ENCODE measurements at places on chromosomes 1 and 21. TPM values are rescaled to one million over a fixed set of nuclear protein-coding genes. Genes with fewer than 3 reads are reported as not detected.

RBM11 gene
- 2.2 TPM for total RNA-seq

FAM177B gene
- total RNA-seq: not detected

TFF3 gene
- total RNA-seq: not detected

OR2L2 gene
- not detected for total RNA-seq

GBP7 gene
- 0.28 TPM for total RNA-seq

SEMA6C gene
- 1.7 TPM for total RNA-seq

S100A8 gene
- not detected for total RNA-seq

- DNase-seq: no peak
- peaks cover under 1% of the 10 kb centered on the region for H3K4me1 ChIP-seq
- H3K4me3 ChIP-seq: no peak overlapping the region
- no peak overlapping the region for H3K27ac ChIP-seq
- H3K36me3 ChIP-seq: no peaks in the 10 kb centered on the region
Measured at GRCh38 chr1:199313444-199313843, 674.6 kb downstream of the PTPRC start.

- peaks cover 2% of the 10 kb centered on the region for H3K27me3 ChIP-seq
- no peaks in the 10 kb centered on the region for H3K36me3 ChIP-seq
- H3K4me1 ChIP-seq: no peaks in the 10 kb centered on the region
Measured at GRCh38 chr1:78549891-78550290, 59.1 kb downstream of the PTGFR start.

DNA sequence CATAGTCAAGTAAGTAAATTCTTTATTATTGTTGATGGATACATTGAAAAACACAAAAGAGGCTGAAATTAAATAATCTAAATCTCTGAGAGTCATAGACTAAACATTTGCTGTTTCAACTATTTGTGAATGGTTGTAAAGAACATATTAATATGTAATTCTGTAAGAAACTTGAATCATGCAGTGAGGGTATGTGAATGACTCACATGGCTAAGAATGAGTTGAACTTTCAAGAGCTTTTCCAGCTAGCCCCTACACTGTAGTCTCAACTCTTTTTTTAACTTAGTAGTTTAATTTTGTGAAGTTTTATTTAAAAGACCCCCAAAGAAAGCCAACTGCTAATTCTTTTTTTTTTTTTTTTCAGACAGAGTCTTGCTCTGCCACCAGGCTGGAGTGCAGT lies 588.1 kb downstream of the DPYD start:
- H3K4me1 ChIP-seq: no peaks in the 10 kb centered on the region
- H3K4me3 ChIP-seq: no peak overlapping the region
- H3K36me3 ChIP-seq: no peaks in the 10 kb centered on the region

DNA sequence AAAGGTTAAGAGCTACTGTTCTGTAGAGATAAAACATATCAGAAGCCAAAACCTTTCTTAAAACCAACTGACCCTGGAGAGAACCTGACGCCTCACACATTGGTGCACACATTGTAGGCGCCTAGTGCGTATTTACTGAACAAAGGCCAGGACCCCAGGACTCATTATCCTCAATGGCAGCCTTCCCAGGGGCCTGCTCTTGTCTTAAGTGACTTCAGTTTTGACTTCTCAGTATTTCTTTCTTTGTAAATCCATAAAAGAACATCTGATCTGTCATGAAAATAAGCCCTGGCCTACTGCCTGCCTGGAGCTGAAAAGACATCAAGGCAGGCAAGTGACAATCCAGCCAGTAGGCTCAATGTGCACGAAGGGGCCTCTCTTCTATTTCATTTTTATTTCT lies 27.6 kb downstream of the ABCA4 start:
- peaks cover 8% of the 10 kb centered on the region for H3K27me3 ChIP-seq
- peaks cover 27% of the 10 kb centered on the region for H3K4me1 ChIP-seq
- no peak overlapping the region for H3K27ac ChIP-seq
- H3K4me3 ChIP-seq: no peak overlapping the region
- no peak for DNase-seq

DNA sequence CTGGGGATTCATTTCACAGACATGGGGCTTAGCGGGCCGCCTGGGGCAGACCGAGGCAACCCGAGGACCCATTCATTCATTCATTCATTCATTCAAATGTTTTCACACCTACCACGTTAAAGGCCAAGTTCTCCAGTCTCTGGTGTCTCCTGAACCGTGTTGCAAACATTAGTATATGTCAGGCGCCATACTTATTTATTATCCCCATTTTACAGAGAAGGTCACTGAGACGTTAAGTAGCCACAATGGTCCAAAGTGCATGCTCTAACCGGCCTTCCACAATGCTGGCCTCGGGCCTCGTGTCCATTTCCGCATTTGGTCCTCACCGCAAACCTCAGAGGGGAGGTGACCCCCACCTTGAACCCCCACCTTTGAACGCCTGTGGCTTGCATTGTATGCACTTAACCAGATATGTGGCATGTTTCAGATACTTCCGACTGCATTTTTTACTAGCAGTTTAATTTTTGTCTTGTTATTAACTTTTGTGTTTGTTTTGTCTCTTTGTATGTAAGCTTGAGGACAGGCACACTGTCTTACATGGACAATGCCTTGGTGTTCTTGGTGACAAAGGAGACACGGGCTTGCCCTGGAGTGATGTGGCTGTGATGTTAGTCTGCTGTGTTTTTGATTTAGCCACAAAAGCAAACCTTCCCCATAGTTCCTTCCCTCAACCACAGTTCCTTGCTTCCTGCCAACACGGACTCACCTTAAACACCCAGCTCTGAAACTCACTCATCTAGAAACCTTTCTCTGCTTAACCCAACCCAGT lies 1.2 kb upstream of the IFFO2 start:
- H3K36me3 ChIP-seq: peaks cover 2% of the 10 kb centered on the region
- H3K27me3 ChIP-seq: peaks cover 40% of the 10 kb centered on the region
- peak overlapping the region; percentile 56 for H3K4me3 ChIP-seq
- peak overlapping the region; percentile 38 for H3K27ac ChIP-seq
- DNase-seq: peak; percentile 54

DNA sequence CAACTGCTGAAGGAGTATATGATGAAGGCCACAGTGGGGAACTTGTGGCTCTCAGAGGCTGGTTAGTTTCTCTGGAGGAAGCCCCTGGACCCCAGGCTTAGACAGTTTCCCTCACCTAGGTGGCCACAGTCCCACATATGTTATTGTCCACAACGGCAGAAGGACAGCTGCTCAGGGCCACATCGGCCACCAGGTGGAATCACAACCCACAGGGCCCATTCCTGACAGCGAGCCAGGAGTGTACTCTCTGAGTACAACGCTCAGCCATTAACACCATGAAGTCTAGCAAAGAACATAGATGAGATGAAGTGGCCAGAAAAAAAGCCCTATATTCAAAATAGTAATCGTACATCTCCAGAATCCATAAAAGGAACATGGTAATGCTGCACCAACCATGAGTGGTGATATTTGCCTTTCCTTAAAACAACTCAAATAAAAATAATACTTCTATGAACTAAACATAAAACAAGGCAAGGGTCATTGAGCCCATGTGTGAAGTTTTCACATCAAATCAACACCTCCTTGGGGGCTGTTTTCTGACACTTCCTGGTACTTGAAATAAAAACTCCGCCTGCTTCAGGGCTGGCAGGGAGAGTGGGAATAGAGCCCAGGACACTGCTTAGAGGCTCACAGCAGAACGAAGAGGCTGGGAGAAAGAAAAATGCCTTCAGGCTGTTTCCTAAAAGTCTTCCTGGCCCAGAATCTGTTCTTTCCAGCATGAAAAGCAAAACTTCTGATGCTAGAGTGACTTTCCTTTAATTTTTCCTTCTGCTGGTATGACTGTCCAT lies 383.3 kb downstream of the HHAT start:
- H3K4me3 ChIP-seq: no peak overlapping the region
- H3K36me3 ChIP-seq: no peaks in the 10 kb centered on the region
- H3K27ac ChIP-seq: no peak overlapping the region

GRCh38 chr1:20480243-20480944 lies 5.6 kb downstream of the CAMK2N1 start:
- H3K27me3 ChIP-seq: peaks cover 88% of the 10 kb centered on the region
- no peak for DNase-seq

- H3K27me3 ChIP-seq: no peaks in the 10 kb centered on the region
- peaks cover 79% of the 10 kb centered on the region for H3K4me1 ChIP-seq
- no peak for DNase-seq
Measured at GRCh38 chr1:153536671-153537375, 1.0 kb upstream of the S100A6 start.

- no peak overlapping the region for H3K4me3 ChIP-seq
- DNase-seq: no peak
- H3K4me1 ChIP-seq: peaks cover 2% of the 10 kb centered on the region
- H3K36me3 ChIP-seq: no peaks in the 10 kb centered on the region
Measured at GRCh38 chr1:22414244-22414751, 37.4 kb upstream of the ZBTB40 start.

DNA sequence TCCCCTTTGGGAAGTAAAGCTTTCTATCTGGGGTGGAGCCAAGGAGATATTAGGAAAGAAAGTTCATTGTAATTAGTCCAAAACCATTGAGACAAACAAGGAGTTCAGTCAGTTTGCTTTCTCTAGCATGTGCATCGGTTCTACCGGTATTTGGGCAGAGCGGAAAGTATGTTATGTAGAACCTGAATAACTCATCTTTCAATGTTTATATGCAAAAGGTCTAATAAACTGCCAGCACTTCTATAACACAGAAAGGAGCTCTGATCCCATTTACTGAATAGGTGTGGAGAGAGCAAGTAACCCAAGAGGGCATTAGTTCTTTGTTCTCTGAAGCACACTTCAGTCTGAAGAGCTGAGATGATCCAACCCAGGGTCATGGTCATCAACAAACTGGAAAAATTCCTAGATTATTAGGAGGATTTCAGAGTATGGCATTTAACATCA lies 3.5 kb downstream of the TGFB2 start:
- DNase-seq: no peak
- peaks cover 53% of the 10 kb centered on the region for H3K27me3 ChIP-seq
- no peak overlapping the region for H3K4me3 ChIP-seq
- peaks cover 24% of the 10 kb centered on the region for H3K4me1 ChIP-seq
- no peaks in the 10 kb centered on the region for H3K36me3 ChIP-seq

DNA sequence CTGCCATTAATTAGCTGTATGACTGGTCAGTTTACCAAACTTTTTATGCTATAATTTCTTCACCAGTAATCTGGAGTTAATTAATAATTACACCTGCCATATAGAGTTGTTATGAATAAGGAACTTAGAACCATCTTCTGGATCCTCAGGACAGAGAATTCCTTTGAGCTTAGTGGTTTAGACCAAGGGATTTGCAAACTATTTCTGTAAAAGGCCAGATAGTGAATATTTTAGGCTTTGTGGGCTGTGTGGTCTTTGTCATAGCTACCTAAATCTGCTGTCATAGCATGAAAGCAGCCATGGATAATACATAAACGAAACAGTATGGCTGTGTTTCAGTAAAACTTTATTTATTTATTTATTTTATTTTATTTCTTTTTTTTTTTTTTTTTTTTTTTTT lies 9.0 kb downstream of the TIMM17A start:
- no peaks in the 10 kb centered on the region for H3K27me3 ChIP-seq
- no peak overlapping the region for H3K27ac ChIP-seq
- no peak for DNase-seq
- H3K4me3 ChIP-seq: no peak overlapping the region
- peaks cover 3% of the 10 kb centered on the region for H3K4me1 ChIP-seq
